ENCODE measurements at places on chromosomes 7 and 10.

GRCh38 chr10:110057456-110057855 is 49.7 kb downstream of the ADD3 start:
- no peak for DNase-seq

- no peak for DNase-seq
These were observed 61.8 kb downstream of the SND1 start for GRCh38 chr7:127713758-127714157.

DNA sequence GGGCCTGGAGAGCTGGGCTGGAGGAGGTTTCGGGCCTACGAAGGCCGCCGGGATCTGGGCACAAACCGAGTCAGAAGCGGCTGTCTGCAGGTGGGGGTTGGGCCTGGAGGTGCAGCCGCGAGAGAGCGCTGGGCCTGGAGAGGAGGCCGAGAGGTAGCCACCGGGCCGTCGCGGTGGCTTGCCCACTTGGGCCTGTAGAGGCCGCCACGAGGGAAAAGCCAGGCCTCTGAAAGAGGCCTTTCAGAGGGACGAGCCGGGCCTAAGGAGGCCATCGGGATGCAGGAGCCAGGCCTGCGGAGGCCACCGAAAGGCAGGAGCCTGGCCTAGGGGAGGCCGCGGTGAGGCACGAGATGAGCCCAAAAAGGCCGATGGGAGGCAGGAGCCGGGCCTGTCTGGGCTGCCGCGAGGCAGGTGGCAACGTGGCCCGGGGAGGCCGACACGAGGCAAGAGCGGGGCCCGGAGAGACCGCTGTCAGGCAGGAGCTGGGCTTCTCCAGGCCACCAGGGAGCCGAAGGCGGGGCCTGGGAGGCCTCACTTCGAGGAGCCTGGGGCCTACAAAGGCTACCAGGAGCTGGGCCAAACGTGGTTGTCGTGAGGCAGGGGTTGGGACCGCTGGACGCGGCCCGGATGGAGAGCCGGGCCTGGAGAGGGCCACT is 25.6 kb downstream of the MDH2 start:
- no peak for DNase-seq

- DNase-seq: no peak
These were observed 830.4 kb upstream of the IGFBP3 start for GRCh38 chr7:46751471-46751870.

DNA sequence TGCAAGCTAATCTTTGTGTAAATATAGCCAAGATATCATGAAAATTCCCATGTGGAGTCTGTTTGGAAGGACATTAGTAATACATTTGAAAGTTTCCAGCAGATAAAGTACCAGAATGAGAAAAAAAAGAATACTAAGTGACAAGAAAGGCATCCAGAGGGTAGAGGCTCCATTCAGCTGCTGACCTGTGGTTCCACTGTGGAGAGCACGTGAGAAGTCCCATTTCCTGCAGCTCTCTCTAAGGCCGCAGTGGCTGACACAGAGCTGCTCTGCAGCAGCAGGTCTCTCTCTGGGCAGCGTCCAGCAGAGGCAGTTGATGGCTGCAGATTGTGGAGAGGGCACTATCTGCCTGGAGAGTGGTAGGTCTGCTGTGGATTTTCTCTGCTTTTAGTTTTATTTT is 100.1 kb upstream of the TMEM72 start:
- no peak for DNase-seq

DNA sequence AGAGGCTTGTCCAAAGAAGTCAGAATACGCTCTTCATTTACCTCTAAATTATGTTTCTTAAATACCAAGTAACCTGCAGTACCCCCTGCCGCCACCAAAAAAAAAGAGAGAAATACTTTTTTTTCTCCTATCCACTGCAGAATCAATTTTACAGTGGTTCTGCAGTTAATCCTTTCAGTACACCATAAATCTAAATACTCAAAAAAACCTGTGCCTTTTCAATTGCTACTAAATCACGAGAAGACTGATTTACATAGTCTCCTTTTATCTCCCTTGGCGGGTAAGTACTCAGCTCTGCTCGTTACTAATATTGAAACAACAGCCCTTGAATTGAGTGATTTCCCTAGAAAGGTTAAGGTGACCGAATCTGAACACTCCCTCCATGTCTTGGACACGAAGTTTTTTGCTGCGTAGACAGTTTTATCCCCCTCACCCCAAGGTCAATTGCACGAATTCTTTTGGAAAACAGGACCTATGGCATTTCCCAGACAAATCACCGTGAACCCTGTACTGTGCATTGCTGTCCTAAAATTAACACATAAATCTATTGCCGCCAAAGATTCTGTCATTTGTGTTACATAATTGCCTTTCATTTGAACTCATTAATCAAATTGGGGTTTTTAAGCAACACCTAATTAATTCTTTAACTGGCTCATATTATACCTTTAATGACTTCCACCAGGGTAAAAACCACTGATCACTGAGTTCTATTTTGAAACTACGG is 512 bp upstream of the VIM start:
- DNase-seq: no peak

GRCh38 chr10:73991884-73992245 is 6.1 kb upstream of the VCL start:
- peak; percentile 32 for DNase-seq

GRCh38 chr7:151704960-151705635 is 171.8 kb downstream of the PRKAG2 start:
- no peak for DNase-seq

- DNase-seq: no peak
These were observed 34.2 kb downstream of the GLUD1 start for GRCh38 chr10:87060280-87060928.

GRCh38 chr10:127405221-127405620 is 143.9 kb upstream of the NPS start:
- DNase-seq: no peak

- no peak for DNase-seq
These were observed 23.9 kb downstream of the SLC13A4 start for GRCh38 chr7:135704074-135704473.

DNA sequence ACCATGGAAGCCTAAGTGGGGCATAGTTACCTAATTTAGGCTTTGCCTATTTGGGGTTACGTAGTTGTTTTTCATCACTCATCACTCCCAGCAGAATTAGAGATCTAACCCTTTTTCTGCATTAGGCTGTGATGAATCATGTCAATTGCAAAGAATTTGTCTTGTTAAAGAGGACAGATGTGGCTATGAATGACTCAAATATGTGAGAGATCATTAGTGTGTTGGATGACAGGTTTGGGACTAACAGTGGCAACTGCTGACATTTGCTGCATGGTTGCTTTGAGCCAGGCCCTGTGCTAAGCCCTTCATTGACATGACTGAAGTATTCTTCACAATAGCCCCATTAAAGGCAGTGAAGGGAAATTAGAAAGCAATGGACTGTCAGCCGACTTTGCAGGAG is 83.4 kb upstream of the BMPER start:
- DNase-seq: no peak

DNA sequence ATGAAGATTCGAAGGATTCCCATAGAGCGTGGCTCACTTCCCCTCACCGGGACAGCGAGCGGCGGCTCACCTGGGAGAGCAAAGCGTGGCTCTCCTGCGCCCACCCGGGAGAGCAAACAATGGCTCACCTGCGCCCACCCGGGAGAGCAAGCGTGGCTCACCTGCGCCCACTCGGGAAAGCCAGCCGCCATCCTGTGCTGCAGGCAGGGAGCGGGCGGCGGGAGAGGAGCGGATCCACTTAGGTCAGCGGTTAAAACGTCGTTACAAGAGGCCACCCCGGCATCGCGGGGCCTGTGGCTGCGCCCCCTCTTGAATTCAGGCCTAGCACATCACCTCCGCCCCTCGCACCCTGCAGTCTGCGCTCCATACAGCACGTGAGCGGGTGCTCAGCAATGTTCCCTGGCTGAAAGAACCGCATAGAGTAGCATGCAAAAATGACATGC is 461 bp upstream of the FIGNL1 start:
- peak; percentile 42 for DNase-seq

- no peak for DNase-seq
These were observed 51.6 kb downstream of the PRLHR start for GRCh38 chr10:118543714-118544400.

GRCh38 chr10:11441151-11441535 is 170.3 kb downstream of the USP6NL start:
- no peak for DNase-seq

GRCh38 chr10:100977436-100977835 is 8.1 kb downstream of the SEMA4G start:
- DNase-seq: no peak

GRCh38 chr7:103148994-103149807 is at the start of gene NAPEPLD:
NAPEPLD (minus strand) TSS chr7:103149099; CDS start chr7:103128776, 20,323 bp downstream.
- peak; percentile 81 for DNase-seq

GRCh38 chr7:85041605-85042216 is 145.1 kb downstream of the SEMA3D start:
- DNase-seq: no peak

GRCh38 chr7:41010967-41011366 is 691.9 kb downstream of the INHBA start:
- no peak for DNase-seq

DNA sequence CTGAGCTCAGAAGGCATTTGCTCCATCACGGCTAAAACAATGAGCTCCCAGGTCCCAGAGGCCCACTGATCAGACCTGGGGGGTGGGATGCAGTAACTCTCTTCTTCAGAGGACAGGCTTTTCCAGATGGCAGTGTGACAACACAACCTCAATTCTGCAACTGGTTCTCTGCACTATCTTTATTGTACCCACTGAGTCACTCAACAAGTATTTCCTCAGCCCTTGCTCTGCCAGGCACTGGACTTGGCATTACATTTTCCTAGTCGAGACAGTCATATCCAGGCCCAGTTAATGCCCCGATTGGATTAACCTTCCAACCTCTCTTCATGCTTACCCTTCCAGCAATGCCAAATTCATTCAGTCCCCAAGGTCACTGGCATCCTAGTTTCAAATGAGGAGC is 72.6 kb downstream of the JAZF1 start:
- DNase-seq: no peak

DNA sequence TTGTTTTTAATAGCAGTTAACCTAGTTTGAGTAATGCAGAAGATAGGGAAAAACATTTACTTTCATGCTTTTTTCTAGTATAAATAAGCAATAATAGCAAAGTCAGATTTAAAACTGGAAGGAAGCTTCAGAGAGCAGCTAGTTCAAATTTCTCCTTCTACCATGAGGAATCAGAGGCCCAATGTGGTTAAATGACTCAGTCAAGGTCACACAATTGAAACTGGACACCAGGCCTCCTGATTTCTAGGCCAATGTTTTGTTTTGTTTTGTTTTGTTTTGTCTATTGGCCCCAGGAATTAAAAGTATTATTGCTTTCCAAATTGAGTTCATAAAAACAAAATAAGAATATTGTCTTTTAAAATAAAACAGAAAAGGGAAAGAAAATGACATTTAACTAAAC is 122.3 kb downstream of the TRIL start:
- no peak for DNase-seq

- DNase-seq: no peak
These were observed 20.4 kb downstream of the TEX36 start for GRCh38 chr10:125662584-125662983.

GRCh38 chr10:116915340-116915739 is 66.0 kb downstream of the ENO4 start:
- no peak for DNase-seq

- no peak for DNase-seq
These were observed 232.1 kb upstream of the GRB10 start for GRCh38 chr7:51014811-51015210.

GRCh38 chr10:124245806-124246440 is 152.5 kb upstream of the CHST15 start:
- DNase-seq: no peak

- no peak for DNase-seq
These were observed 456.2 kb downstream of the REEP3 start for GRCh38 chr10:63977329-63977923.

GRCh38 chr7:114085313-114085591 is 166.4 kb upstream of the PPP1R3A start:
- DNase-seq: no peak

- DNase-seq: peak; percentile 10
These were observed 4.3 kb downstream of the HOXA11 start for GRCh38 chr7:27180431-27181420.

GRCh38 chr10:18501198-18501597 is 150.2 kb downstream of the NSUN6 start:
- no peak for DNase-seq

DNA sequence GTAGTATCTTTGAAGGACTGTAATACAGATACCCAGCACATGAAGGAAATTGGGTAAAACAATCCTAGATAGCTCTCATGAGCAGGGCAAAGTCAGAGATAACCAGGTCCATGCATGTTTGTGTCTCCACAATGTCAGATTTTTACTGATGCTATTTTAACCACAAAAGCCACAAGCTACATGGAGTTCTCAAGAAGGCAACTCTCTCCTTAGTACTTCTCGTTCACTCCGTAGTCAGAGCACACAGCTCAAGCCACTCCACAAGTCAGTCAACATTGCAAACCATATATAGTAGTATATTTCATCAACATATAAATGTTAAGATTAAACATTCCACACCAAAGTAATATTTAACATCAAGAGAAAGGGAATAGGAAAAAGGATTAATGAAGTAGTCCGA is 98.0 kb upstream of the PIK3CG start:
- no peak for DNase-seq

DNA sequence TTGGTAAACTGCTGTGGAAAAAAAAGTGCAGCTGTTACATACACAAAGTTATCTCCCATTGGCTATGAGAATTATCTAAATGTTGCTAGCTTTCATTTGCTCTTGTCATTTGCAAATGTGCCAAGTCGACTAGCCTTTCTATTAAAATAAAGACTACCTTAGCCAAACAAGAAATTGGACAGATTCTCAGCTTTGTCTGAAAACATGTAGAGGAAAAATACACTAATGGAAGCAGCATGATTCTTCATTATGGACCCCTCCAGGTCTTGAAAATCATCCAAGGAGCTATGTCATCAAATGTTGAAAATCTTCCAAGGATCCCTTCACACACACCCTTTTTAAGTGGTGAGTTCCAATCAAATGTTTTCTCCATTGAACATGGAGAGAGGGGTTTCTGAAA is 237.7 kb downstream of the ETV1 start:
- no peak for DNase-seq

DNA sequence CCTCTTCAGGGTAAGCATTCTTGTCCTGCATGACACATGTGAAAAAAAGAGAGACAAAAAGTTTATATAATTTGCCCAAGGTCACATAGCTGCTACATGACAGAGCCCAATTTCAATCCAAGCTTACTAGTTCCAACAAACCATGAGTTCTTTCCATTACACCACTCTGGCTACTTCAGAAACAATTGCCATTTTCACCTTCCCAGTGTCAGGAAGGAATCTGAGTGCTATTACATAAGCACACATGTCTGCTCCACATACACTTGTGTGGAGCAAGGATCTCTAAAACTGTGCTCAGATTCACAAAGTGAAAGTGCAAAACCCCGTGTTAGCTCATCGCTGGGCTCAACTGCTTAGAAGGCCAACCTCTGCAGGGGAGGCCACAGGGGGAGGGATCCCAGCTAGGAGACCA is 356.2 kb upstream of the NFE2L3 start:
- DNase-seq: no peak
